ENCODE measurements at places on chromosomes 7 and 10. TPM values are rescaled to one million over a fixed set of nuclear protein-coding genes. Genes with fewer than 3 reads are reported as not detected.

The FGF8 gene
- total RNA-seq = not detected

The SLIT1 gene
- 0.07 TPM for total RNA-seq

The NPFFR1 gene
- total RNA-seq = not detected

The SH2D4B gene
- total RNA-seq = 0.07 TPM

The TBC1D12 gene
- 15.5 TPM for total RNA-seq

The PAX4 gene
- not detected for total RNA-seq

The NKX1-2 gene
- not detected for total RNA-seq

The CYP2W1 gene
- not detected for total RNA-seq

The SPDYE18 gene
- total RNA-seq = 0.20 TPM

The GBF1 gene
- 50.8 TPM for total RNA-seq

The SLC39A12 gene
- not detected for total RNA-seq

The CALCR gene
- not detected for total RNA-seq

The ANTXRL gene
- not detected for total RNA-seq

The IQUB gene
- total RNA-seq = 0.85 TPM

The KIAA1549 gene
- total RNA-seq = 1.6 TPM

The TDRD1 gene
- total RNA-seq = 0.13 TPM

The EGFR gene
- total RNA-seq = 47.8 TPM

The MYO1G gene
- 0.07 TPM for total RNA-seq

The AKR1D1 gene
- total RNA-seq = 0.07 TPM

The CYP3A5 gene
- not detected for total RNA-seq

The SPDYE11 gene
- not detected for total RNA-seq

Data from smooth muscle cell of the pulmonary artery (primary cell).